ENCODE measurements at places on chromosomes 3 and 15.
A peak's percentile ranks its signal among the peaks of the same experiment; 100 is the strongest.

GRCh38 chr3:182732232-182733015, 60.9 kb upstream of the ATP11B start:
- DNase-seq: no peak

GRCh38 chr3:37673401-37673800, 188.3 kb upstream of the CTDSPL start:
- DNase-seq: no peak

- DNase-seq: no peak
Measured at GRCh38 chr15:50906954-50907600, 1.4 kb upstream of the AP4E1 start.

DNA sequence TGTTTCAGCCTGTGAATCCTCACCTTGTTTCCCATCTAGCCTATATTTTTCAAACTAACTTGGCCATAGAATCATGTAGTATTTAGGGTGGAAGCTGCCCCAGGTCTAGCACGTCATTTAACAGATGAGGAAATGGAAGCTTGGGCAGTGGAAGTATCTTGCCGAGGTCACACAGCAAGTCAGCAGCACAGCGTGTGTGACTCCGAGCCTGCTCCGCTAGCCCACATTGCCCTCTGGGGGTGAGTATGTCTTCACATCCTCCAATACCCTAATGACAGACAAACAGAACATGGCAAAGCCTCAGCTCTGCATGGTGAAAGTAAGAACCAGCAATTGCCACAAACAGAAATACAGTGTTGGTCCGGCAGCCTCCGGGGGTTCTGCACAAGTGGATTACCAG, 2.2 kb upstream of the CCR5 start:
- DNase-seq: no peak

GRCh38 chr15:78304216-78305066, 5.0 kb upstream of the SKIC8 start:
- no peak for DNase-seq

DNA sequence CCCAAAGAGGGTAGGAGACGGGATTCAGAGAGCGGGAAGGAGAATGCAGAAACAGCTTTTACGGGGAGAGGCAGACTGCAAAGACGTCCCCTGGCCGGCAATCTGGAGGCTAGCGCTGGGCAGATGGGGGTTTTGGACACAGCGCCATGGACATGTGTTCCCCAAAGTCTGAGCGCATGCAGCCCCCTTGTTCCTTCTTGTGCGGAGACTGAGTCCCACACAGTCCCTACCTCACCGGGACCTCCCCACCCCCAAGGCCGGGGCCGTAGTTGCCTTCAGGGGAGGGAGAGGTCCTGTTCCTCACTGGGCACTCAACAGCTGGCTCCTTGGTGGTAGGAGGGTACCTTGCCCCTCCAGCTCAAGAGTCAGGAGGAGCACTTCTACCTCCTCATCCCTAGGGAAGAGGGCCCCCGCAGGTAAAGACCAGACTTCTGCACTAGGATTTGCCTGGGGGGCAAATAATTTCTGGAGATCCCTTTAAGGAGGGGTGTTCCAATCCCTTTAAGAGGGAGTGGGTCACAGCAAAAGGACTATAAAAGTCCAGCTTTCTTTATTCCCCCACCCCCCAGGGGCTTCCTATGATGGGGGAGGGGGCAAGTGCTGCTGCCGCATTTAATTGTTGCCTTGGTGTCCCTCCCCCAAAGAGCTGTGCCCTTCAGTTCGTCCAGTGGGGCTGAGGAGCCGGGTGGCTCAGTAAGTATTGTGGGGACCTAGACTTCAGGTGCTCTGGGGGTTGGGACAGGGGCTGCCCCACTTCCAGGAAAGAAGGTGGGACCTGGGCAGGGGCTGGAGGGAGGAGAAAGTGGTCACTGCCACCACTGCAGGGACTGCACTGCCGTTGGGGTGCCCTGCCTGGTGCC, 3.6 kb upstream of the BAHD1 start:
- no peak for DNase-seq

DNA sequence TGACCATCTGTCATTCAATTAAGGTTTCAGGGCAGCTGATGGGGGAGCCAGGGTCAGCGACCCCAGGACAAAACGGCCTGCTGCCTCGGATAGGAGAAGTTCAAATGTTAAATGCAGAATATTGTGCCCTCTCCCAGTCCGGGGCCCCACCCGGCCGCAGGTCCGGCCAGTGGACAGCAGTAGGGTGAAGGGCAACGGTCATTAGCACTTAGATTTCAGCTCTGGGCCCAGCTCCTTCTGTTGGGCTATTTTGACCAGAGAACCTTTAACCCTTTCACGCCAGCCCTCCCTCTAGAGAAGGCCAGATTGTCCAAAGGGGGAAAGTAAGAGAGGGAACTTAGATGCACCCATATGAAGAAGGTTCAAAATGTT, 16.1 kb upstream of the ONECUT1 start:
- DNase-seq: no peak

DNA sequence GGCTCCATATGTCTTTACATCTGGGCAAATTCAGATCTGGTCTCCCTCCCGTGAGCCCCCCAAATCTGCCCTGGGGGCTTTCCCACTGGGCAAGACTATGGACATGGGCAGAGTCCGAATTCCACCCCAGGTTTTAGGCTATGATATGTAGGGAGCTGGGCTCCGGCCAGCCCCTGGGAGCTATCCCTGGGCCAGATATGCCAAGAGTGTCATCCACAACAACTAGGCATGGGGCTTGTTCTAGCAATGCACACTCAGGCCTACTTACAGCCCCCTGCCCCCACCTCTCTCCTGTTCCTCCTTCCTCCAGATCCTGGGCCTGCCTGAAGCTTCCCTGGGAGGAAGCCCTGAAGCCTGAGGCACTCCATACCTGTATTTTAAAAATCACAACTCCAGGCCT, 622 bp downstream of the XIRP1 start:
- DNase-seq: no peak

- no peak for DNase-seq
Measured at GRCh38 chr3:42273361-42273760, 7.4 kb upstream of the CCK start.

DNA sequence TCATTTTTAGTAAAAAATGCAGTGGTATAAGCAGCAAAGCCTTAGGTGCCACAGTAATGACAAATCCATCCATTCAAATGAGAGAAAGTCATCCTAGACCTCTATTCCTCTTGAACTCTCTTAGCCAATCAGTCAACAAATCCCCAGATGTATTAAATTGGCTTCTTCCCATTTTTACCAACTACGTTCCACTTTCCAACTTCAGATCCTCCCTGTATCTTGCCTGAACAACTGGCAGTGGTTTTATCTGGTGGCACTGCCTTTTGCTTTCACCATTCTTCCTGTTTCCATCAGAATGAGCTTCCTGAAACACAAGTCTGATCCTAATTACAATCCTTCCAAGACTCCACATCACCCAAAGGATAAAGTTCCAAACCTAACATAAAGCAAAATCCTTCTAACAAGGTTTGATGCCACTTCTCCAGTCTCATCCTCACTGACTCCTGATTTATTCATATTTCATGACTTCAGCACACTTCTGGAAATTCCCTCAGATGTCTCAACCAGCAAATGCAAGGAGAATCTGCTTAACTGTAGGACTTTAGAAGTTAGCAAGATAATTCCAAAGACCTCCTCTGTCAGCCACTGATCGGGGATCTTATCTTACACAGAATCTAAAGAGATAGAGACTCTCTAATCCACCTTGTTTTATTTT, 69.8 kb upstream of the SLC4A7 start:
- DNase-seq: no peak

DNA sequence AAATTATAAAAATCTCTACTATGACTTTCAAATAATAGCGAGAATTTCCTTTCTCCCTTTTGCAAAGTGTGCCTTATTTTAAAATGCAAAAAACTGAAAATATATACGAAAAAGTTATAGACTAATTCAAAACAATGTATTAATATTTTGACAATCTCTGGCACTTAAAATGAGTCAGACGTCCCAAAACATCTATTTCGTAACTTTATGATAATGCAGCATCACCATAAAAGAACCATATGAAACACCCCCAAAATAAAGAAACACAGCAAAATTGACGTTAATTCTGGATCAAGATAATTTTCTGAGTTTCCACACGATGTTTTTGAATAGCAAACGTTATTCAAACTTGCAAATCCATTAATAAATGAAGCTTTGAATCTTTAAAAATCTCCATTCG, 1.0 kb downstream of the COPS2 start:
- DNase-seq: no peak

DNA sequence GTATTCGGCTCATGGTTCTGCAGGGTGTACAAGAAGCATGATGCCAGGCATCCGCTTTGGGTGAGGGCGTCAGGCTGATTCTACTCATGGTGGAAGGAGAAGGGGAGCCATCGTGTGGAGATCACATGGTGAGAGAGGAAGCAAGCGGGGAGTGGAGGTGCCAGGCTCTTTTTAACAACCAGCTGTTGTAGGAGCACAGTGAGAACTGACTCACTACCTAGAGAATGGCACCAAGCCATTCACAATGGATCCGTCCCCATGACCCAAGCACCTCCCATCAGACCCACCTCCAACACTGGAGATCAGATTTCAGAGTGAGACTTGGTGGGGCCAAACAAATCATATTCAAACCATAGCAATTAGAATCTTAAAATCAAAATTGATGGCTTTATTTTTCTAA, 259.8 kb upstream of the CTDSPL start:
- no peak for DNase-seq

- no peak for DNase-seq
Measured at GRCh38 chr3:98612996-98613517, 19.6 kb upstream of the CPOX start.

DNA sequence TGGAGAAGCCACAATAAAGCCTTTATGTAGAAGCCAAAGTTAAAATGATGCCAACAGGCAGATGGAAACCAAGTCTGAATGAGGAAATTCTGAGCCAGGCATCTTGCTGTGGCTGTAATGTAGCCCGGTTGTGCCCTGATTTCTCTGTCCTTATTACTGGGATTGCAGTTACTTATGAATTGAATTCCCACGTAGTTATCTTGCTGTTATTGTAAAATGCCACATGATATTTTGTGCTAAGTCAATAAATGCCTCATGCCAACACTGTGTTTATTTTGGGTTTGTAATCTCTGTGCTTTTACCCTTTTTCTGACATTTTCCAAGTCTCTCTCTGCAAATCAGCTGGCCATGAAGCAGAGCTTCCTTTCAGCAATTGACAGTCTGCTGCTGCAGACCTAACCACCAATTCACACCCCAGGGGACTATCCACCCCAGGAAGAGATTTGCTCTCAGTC, 486.1 kb upstream of the GOLIM4 start:
- DNase-seq: no peak

GRCh38 chr3:189355481-189356201, 183.9 kb downstream of the TPRG1 start:
- peak; percentile 34 for DNase-seq

GRCh38 chr15:80173022-80173759, 20.4 kb downstream of the FAH start:
- no peak for DNase-seq

DNA sequence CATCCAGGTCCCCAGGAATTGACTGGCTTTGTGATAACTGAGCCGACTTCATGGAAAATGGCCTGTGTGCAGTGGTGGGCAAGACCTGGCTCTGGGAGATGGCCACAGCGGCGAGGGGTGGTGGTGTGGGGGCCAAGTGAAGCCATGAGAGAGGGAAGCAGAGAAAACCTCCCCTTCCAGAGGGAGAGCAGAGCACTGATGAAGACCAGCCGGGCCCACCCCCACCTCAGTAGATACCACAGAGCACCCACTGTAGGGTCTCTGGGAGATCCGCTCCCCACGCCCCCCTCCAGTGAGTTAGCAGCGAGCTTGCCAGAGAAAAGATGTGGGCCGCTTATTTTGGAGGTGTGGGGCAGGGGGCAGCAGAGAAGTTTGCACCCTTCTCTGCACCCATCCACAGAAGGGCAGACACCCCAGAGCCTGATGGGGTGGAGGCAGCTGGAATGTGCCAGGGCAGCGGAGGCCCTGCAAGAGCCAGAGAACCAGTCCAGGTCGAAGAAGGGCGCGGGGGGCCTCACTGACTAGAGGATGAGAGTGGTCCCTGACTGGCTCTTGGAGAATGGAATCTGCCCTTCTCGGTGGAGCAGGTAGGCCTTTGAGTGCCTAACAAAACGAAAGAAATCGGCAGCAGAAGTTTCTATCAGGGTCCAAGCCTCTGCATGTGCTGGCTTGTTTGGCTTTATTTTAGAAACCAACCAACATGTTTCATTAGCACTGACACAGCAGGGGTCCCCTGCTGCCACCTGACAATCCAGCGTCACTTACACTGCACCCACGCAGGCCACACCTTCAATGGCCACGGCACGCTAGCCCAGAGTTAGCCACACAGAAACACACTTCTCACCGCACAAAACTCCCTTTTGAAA, 28.3 kb downstream of the MELTF start:
- no peak for DNase-seq

GRCh38 chr3:183555541-183556081, at the start of gene KLHL6:
Gene KLHL6, minus strand, starts transcription at chr3:183555706. Its CDS starts 53 bp downstream, at chr3:183555653.
- no peak for DNase-seq

DNA sequence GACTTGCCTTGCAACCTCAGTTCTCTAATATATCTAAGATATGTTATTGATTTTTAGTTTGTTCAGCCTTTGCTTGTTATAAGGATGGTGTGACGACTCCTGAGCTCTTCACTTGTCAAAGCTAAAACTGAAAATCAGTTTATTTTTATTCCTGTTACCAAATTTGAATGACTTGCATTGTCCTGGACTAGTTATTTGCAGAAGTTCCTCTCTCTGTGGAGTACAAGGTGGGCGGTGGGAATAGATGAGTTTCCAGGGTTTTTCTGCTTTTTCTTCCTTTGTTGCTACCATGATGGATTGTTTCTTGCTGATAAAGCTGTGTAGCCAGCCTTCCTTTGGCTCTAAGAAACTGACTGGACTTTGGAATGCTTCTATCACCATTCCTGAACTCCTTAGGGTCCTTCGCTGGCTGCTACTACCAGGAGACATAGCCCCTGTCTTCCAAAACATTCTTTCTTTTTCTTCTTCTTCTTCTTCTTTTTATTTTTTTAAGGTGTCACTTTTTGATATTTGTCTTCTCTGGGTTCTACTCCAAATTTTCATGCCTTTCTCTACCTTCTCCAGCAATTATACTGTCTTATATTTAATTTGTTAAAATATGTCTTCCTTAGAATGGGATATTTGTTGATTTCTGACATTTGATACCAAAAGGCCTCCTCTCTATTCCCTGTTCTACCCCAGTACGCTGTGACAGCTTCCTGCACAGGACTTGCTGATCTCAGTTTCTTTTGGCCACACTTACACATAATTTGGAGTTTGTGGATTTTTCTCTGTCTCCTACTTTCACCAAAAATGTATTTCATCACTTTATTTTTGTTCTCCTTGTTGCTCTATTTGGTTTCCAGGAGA, 145.1 kb upstream of the THRB start:
- no peak for DNase-seq

- no peak for DNase-seq
Measured at GRCh38 chr3:50876947-50877346, 202.2 kb downstream of the DOCK3 start.

- DNase-seq: no peak
Measured at GRCh38 chr3:71721002-71721401, 4.2 kb downstream of the EIF4E3 start.

DNA sequence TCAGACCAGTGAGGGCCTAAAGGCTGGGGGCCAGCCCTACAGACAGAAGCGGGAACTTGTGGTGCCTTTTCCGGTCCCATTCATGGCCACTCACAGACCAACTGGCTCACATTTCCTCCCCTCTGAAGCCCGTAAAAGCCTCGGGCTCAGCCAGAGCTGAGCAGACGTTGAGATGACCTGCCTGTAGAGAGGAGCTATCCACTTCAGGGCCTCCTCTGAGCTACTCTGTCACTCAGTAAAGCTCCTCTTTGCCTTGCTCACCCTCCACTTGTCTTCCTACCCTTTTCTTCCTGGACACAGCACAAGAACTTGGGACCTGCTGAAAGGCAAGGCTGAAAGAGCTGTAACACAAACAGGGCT, 53.5 kb downstream of the SLMAP start:
- no peak for DNase-seq

- no peak for DNase-seq
Measured at GRCh38 chr15:80317389-80318182, 65.6 kb upstream of the CTXND1 start.

GRCh38 chr15:47431501-47431900, 285.8 kb upstream of the SEMA6D start:
- no peak for DNase-seq
